HepG2 (cell line): ENCODE measurements at places on chromosomes 13 and 19. TPM values are rescaled to one million over a fixed set of nuclear protein-coding genes. Genes with fewer than 3 reads are reported as not detected.

The BRCA2 gene
- polyA plus RNA-seq, result 1.8 and 3.1 TPM in 2 replicates

The TRAPPC5 gene
- polyA plus RNA-seq, result 38.5 and 53.6 TPM in 2 replicates

The SHD gene
- 0.20 and 0.42 TPM in 2 replicates for polyA plus RNA-seq

The ZNF723 gene
- not detected in 2 replicates for polyA plus RNA-seq

The EXOC3L2 gene
- polyA plus RNA-seq, result 0.21 TPM in 1 of 2 replicates, not detected in the other

The KLK15 gene
- not detected in 2 replicates for polyA plus RNA-seq

The PROZ gene
- polyA plus RNA-seq, result 22.5 and 26.1 TPM in 2 replicates

The URI1 gene
- 35.4 and 43.6 TPM in 2 replicates for polyA plus RNA-seq

DNA sequence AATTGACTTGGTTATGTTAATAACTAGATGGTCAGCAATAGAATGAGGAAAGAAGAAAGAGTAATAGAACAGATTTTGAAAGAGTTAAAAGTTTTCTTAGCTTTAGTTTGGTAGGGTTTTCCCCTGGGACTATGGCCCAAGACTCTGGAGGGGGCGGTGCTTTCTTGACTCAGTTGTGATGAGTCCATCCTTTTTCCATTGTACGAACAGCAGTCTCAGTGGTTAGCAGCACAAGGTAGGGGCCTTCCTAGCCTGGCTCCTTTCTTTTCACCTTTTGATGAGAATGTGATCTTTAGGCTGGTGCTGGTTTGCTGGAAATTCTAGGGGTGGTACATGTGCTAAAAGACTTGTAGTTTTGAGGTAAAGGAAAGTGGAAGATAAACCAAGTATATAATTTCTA is 38.8 kb downstream of the ZNF506 start:
- DNase-seq, result no peak

DNA sequence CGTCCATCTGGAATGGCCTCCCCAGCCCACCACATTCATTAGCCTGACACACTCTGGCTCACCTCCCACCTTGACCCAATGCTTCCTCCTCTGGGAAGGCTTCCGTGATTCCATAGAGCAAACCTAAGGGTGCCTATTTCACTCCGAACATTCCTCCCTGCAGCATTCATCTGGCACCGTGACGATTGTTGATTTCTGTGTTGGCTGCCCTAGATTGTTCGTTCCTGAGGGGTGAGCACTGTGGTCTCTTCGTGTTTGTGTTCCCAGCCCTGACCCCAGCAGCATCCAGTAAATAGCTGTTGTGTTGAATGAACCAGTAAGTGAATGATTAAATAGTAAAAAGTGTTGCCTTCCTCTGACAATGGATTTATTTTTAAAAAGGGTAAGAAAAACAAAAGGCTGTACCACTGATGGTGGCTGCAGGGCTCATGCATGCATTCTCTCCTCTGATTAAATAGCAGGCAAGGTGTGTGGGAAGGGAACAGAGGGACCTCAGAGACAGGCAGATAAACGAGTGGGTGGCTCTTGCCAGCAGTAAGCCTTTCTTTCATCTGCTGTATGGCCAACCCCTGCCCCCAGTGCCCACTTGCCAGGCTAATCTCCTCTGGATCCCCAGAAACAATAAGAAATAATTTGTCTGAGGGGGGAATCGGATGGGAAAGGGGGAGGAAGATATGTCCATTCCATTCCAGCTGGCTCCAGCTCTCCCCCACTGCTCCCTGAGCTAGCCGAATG is 48.4 kb upstream of the CACNA1A start:
- no peak for DNase-seq

- DNase-seq, result no peak
These were observed 40.3 kb upstream of the IPO5 start for GRCh38 chr13:97913206-97913605.

DNA sequence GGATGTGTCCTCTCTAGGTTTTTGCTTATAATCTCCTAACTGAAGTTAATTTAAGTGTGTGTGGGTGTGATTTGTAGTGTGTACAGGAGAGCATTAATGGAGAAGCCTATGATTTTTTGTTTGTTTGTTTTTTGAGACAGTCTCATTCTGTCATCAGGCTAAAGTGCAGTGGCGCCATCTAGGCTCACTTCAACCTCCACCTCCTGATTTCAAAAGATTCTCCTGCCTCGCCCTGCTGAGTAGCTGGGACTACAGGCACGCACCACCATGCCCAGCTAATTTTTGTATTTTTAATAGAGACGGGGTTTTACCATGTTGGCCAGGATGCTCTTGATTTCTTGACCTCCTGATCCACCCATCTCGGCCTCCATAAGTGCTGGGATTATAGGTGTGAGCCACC is 20.6 kb downstream of the ZNF701 start:
- no peak for DNase-seq

DNA sequence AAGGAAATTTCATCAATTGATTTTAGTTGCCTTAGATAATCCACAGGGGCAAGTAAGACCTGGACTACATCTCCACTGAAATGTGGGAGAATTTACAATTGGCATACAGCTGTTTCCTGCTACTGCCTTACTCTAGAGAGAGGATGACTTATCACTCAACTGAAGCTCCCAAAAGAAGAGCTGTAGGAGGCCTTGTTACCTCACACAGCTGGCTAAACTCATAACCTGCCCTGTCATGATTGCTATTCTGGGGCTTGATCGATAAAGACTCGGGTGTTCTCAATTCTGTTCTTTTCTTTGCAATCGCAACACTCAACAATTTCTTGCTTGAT is 1396.4 kb downstream of the EFNB2 start:
- DNase-seq, result no peak

DNA sequence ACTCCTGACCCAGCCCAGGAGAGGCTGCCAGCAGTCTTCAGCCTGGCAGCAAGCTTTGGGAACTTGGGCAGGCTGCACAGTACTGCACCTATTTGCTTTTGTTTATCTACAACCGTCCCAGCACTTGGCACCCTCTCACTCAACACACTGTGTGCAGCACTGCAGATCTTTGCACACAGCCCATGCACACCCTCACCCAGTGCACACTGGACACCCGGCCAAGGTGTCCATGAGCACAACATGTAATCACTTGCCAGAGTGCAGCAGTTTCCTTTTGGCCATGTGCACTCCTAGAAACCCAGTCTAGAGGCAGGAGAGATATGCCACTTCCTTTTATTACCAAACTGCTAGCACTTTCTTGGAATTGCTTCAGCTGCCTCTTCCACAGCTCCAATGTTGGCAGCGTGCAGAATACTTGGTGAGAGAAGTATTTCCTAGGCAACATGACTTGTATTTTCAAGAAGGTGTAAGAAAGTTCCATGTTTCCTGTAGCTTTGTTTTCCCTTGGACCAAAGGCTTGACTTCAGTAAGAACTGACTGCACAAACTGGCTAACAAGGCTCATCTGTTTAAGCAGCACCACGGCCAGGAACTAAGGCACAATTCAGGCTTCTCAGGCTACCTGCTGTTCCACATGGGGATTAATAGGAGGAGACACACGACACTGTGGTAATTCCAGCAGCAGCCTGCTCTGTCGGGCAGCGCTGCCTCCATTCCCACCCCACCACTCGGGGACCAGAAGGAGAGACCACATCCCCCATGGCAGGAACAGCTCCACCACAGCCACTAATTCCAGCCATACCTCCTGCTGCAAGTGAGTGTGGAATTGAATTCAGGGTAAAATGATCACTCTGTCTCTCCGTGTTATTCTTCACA is 15.3 kb downstream of the ATP7B start:
- no peak for DNase-seq

- DNase-seq, result no peak
These were observed at the start of gene VSIG10L for GRCh38 chr19:51341976-51342580. VSIG10L (minus strand) TSS chr19:51342139; CDS start chr19:51342124, 15 bp downstream.

- DNase-seq, result no peak
These were observed 18.9 kb upstream of the CLDN10 start for GRCh38 chr13:95533545-95534160.

DNA sequence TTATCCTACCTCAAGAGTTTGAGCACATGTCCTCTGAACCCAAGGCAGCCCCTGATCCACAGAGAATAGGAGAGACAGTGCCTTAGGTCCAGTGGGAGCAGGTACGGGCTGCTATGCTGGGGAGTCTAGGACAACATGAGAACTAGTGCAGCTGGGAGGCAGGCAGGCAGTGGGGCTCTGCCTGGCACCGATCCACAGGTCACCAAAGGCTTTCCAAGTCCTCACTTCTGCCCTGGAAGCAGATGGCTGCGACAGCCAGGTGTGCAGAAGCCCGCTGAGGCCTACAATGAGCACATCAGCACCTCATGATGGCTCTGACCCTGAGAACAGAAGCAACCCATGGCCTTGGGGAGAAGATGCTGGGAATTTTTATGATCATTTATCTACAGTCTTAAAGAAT is 29.8 kb upstream of the EPHX3 start:
- DNase-seq, result no peak

GRCh38 chr13:95201814-95202651 is 99.2 kb downstream of the ABCC4 start:
- DNase-seq, result no peak

DNA sequence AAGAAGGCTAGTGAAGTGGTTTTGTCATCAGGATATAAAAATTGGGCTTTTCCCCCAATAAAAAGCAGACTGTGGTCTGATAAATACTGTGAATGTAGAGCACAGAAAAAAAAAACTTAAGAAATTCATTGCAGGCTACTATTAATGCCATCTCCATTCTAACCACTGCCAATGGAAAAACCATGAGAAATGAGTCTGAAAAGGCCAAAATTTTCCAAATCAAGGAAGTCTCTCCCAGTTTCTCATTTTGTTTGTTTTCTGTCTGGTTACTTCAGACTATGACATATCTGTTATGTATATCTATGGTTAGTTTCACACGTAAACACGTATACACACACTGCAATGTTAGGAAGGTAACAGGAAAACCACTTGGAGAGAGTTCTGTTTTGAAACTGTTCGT is 193.6 kb upstream of the TSC22D1 start:
- no peak for DNase-seq

DNA sequence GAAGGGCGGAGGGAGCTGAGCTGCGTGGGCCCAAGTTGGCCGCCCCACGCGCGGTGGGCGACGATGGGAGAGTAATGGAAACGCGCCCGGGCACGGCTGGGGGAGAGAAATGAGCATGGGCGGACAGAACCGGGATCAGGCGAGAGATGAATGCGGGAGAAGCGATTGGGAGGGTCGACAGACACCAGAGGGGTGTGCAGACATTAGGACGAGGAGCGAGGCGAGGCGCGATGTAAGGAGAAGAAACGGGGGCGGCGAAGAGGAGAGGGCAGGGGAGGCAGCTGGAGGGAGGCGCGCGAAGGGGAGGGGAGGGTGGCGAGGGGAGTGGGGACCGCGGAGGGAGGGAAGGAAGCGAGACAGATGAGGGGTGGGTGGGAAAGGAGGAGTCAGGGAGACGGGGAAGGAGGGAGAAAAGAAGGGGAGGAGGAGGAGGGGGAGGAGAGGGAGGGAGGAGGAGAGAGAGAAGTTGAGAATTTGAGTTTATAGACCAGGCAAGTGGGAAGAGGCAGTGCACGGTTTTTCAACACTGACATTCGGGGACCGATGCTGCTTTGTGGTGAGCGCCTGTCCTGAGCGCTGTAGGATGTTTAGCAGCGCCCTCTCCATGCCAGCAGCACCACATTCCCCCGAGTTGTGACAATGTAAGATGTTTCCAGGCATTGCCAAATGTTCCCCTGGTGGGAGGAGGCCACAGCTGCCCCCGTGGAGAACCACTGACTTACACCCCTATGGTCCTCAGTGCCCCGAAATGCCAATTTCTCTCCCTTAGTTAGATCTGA is at the start of gene SHISA7:
TSS of gene SHISA7 (minus strand) at position 256 of the 779 bp plus-strand sequence. CDS start 437 bp downstream, outside the sequence.
- no peak for DNase-seq

DNA sequence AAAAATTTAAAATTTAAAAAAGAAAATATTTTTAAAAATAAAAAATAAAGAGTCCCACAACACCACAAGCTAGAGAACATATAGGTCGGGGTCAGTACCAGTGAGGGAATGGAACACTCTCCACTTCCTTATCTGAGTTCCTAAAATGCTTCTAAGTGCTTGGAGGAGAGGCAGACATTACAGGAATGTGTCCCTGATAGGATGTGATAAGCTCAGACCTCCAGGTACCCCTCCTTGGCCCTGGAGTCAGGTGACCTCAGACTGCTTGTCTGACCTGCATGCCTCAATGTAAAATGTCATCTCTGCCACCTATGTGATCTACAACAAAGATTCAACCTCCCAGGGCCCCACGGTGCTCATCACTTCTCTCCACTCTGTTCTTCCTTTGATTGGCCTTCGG is 2.8 kb downstream of the ZNF814 start:
- no peak for DNase-seq

DNA sequence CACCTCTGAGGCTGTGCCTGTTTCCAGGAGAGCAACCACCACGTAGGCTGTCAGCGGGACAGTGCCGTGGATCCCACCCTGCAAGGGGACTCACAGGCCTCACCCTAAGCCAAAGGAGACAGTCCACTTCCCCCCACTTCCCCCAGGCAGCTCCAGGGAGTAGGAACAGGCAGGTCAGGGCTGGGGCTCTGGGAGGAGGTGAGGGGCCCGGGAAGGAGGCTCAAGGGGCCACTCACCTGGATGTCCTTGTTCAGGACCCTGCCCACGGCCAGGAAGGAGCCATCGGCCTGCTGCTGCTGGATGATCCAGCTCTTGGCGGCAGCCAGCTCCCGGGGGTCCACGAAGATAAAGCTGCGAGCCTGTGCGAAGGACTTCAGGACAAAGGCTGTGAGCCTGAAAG is 25.6 kb downstream of the F2RL3 start:
- no peak for DNase-seq
